ENCODE measurements at places on chromosomes 16 and 17.

DNA sequence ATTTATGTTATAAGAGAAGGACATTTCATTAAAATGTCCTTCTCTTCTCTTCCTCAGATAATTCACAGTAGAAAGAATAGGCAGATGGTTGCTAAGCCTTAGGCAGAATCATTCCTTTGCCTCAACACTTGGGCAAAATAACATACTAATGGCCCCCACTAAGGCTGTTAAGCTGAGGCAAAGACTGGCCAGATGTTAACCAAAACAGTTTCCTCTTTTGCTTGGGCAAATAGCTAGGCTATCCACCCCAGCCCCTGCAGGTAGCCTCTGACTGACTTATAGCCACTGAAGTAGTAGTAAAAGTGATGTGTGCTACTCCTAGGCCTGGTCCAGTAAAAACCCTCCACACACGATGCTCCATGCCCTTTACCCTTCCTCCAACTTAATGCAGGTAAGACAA, 55.2 kb downstream of the SPAG9 start:
- DNase-seq = no peak

DNA sequence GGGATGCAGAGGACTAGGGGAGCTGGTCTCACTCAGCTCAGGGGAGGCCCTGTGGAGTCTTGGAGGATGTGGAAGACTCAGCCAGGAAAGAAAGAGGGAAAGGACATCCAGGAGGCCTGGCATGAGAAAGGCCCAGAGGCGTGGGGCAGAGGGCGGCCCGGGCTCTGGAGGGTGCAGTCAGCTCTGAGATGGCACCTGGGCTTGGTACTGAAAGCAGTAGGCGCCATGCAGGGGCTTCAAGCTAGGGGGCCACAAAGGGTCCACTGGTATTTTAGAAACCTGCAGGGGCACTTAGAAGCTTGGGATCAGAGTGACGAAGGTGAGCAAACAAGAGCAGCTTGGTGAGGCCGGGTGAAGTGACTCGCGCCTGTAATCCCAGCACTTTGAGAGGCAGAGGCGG, 5.6 kb downstream of the FAM171A2 start:
- no peak for DNase-seq

DNA sequence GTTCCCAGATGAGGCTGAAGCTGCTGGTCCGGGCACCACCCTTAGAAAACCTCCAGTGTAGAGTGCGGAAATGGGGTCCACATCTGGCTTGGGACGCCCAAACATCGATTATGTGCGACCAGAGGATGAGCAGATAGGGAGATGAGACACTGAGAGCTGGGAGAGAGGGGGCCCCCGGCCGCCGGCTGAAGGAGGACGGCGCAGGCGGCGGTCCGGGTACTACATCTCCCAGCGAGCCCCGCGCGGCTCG, 182 bp upstream of the SPECC1 start:
- no peak for DNase-seq

DNA sequence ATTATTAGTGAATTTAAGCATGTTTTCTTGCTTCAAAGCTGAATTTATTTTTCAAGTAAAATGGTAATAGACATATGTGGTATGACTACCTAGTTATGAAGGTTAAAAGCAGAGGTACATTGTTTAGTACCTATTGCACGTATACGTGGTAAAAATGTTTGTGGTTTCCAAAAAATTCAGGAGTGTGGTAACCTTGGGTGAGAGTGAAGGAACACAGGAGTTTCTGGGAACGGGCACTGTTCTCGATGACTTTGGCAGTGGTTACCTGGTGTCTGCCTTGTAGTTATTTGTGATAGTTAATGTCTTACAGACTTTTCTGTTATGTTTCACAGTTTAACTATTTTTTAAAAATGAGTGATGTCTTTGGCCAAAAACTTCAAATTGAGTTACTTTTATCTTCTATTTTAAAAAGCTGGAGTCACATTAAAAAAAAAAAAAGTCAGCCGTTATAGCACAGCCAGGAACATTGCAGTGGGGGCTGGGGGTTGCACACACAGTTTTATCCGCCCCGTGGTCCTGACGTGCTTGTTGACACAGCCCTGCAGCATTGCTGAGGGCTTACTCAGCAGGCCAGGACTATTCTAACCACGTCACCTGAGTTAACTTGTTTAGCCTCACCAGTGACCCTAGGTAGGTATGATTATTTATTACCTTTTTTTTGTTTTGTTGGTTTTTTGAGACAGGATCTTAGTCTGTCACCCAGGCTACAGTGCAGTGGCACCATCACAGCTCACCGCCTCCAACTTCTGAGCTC, 10.9 kb downstream of the JPT2 start:
- DNase-seq = no peak

GRCh38 chr16:11474617-11475291, 112.0 kb downstream of the LITAF start:
- DNase-seq = no peak

- DNase-seq = no peak
Measured at GRCh38 chr17:37273409-37274051, 102.3 kb upstream of the C17orf78 start.

GRCh38 chr16:23852794-23853562, 17.2 kb downstream of the PRKCB start:
- DNase-seq = no peak

DNA sequence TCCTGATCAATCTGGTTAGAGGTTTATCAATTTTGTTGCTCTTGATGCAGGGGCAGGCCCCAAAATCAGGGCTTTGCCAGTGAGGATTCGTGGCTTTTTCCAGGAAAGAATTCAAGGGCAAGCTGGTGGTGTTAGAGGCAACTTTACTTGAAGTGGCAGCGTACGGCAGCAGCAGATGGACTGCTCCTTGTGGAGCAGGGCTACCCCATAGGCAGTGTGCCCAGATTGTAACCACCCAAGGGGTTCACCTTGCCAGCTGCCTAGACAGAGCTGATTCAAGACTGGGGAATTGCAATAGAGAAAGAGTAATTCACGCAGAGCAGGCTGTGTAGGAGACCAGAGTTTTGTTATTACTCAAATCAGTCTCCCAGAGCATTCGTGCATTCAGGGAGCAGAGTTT, 16.7 kb downstream of the DRC7 start:
- DNase-seq = no peak

DNA sequence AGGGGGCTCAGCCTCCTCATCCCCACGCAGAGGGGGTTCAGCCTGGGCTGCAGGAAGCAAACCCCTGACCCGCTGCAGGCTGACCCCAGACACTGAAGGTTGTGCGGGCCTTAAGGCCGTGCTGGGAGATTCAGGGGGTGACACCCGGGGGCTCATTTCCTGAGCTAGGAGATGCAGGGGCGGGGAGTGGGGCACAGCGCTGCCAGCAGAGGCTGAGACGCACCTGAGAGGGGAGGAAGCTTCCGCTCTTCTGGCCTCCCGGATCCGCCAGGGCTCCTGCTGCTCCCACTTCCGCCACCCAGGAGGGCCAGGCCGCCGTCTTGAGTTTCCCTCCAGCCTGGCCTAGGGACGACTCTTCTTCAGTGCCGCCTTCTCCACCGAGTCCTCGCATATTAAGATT, 173.2 kb upstream of the FOXF1 start:
- DNase-seq = no peak

DNA sequence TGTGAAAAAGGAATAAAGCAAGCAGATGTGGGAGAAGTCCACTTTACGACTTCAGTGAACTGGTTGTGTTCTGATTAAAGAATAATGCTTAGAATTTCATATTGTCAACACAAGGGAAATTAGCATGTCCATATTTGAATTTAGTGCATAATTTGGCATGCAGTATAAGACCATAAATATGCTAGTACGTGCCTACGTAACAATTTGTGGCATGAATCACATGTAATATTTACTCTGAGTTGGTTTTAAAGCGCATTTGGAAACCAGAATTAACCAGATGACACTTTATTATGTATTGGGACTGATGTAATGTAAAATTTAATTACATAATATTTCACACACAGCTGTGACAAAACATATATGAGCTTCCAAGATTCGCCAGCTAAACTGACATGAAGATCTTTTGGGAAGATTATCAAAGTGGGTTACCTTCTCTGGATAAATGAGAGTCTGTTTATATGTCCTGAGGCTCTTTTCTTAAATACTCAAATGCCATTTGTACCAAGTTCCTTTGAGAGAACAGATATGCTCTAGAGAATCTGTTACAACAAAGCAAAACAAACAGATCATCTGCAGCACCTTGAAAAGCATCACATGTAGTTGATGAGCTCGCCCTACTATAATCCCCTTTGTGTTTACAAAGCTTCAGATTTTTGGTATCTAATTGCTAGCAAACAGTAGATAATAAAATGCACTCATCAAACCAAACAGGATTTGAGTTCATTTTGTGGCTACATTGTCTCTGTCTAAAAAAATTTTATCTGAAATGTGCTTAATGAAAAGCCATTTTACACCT, 1468.6 kb downstream of the CDH11 start:
- no peak for DNase-seq

GRCh38 chr16:83878838-83879237, 20.1 kb upstream of the MLYCD start:
- no peak for DNase-seq

DNA sequence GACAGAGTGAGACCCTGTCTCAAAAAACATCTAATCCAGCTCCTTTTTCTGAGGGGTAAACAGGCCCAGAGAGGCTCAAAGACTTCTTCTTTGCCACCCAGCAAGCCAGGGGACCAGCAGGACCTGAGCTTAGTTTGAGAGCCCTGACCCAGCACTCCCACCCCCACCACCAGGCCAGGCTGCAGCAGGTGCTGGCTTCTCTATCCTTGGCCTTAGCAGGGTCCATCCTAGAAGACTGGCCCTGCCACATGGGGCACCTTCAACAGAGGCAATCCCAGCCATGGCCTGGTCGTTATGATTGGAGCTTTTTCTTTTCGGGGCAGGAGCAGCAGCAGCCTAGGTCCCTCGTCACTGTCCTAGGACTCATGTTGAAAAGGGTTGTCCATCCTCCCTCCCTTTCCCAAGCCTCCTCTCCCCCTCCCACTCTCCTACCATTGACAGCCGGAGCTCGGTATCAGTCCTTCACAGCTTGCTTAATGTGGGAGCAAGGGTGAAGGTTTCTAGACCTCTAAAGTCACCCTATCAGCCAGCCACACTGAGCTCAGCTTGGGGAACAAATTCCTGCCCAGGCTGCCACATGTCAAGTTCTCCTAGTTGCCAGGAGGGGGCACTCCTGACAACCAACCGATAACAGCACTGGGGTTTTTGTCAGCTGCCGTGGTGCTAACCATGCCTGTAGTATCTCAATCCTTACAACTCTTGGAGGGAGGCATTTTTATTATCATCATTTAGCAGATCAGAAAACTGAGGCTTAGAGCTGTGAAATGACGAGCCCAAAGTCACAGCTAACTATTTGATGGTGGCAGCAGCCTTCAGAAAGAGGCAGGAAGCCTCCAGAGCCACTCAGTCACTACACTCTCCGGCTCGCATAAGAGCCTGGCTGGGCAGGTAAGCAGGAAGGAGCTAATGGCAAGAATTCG, 11.2 kb downstream of the MRPL27 start:
- DNase-seq = peak; percentile 66

DNA sequence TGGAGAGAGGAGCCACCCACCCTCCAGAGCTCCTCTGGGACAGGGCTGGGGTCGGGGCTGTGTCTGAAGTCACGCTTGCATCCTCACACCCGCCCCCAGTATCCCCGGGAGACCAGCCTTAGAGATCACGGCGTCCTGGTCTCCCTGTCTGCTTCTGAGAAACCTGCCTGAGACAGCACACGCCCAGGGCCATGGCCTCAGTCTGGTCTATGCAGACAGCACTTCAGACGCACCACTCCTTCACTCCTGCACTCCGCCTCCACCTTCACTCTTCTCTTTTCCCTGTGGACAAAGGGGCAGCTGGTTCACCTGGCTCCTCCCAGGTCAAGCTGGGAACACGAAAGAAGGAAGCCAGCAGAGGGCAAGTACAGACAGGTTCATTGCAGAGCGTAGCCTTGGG, 248.0 kb upstream of the GSE1 start:
- DNase-seq = no peak

DNA sequence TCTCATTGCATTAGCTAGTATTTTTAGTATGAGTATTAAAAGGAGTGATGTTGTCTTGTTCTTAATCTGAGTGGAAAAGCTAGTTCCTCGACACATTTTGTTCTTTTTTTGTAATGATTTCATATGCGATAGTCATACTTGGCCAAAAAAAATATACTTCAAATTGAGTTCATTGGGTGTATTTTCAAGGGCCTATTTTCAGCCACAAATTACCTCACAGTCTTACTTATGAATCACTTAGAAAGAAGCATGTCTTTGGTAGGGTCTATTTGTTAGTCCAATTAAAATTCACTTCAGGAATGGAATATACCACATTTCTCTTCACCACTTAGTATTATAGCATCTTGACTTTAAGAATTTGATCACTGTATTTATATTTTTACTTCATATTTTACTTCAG, 337.2 kb downstream of the CDH11 start:
- DNase-seq = no peak

DNA sequence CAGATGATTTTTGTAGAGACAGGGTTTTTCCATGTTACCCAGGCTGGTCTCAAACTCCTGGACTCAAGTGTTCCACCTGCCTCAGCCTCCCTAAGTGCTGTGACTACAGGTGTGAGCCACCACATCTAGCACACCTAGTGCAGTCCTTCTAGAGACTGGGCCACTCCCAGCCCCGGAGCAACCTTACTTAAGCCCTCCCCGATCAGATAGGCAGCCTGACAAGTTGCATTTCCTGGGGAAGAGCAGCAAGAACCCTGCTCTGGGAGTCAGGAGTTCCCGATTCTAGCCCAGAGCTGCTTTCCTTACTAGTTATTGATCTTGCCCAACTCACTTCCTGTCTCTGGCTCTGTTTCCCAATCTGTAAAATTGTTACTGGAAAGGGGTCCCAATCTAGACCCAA, 7.0 kb upstream of the NAGLU start:
- no peak for DNase-seq

DNA sequence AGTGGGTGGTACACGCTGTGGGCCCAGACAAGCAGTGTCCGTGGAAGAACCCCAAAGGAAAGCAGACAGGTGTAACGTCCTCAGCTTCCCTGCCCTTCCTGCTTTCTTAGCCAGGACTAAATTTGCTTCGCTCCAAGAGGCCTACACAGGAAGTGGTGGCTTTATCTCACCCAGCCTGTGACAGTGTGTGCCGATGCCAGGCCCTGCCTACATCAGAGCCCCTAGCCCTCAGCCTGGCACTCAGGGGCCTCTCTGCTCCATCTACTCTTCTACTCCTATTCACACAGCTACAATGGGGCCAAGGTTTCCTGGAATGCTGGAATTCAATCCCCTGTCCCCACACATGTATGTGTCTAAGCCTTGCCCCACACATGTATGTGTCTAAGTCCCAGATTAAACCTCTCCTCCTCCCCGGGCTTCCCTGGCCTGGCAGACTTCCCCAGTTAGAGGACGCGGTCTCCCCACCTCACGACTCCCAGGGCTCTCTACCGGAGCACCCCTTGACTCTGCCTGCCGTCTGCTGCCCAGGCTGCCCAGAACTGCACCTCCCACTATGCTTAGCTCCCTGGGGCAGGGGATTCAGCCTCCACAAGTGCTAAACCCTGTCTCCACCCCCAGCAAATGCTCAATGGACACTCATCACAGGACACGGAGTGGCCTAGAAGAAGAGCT, 8.2 kb downstream of the PGAP3 start:
- DNase-seq = peak; percentile 48

GRCh38 chr16:47448830-47449575, 11.9 kb downstream of the ITFG1 start:
- no peak for DNase-seq

DNA sequence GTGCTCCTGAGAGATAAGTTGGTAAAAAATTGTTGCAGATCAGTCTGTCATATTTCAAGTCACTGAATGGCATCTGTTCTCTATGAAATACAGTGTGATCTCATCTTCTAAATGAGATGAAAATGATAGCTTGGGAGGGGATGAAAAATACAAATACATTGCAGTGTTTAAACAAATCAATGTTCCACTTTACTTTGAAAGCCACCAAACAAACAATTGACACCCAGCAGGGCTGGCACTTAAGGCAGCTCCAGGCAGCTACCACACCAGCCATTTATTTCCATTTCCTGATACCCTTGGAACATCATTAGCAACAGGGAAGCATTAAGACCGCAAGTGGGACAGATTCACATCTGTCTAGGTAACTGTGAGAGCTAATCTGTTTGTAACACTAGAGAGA, 827.6 kb upstream of the KIF2B start:
- no peak for DNase-seq

Measured in CD4-positive, alpha-beta T cell treated with Interleukin-15 for 4 hours (primary cell).